Gastroesophageal sphincter (tissue), 4 donors: ENCODE measurements at places on chromosomes 4 and X. TPM values are rescaled to one million over a fixed set of nuclear protein-coding genes. Genes with fewer than 3 reads are reported as not detected.

- ATAC-seq, result no peak
Measured at GRCh38 chrX:123830309-123830708, 29.5 kb upstream of the XIAP start.

GRCh38 chrX:63809173-63809572 is 24.2 kb upstream of the ARHGEF9 start:
- ATAC-seq, result no peak

GRCh38 chr4:94811643-94812042 is 53.9 kb downstream of the BMPR1B start:
- ATAC-seq, result no peak

GRCh38 chrX:130563476-130563875 is 161.7 kb downstream of the RBMX2 start:
- ATAC-seq, result no peak

PRRG3 gene
- 0.74 TPM for total RNA-seq
